ENCODE measurements at places on chromosomes 12 and 14.
A peak's percentile ranks its signal among the peaks of the same experiment; 100 is the strongest.

GRCh38 chr12:70733385-70733784 is 96.2 kb upstream of the PTPRB start:
- DNase-seq = no peak

DNA sequence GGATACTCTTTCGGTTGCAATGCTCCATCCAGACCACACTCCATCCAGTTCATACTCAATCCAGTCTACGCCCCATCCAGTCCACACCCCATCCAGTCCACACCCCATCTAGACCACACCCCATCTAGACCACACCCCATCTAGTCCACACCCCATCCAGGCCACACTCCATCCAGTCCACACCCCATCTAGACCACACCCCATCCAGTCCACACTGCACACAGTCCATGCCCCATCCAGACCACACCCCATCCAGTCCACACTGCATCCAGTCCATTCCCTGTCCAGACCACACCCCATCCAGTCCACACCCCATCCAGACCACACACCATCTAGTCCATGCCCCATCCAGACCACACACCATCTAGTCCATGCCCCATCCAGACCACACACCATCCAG is 116.0 kb upstream of the RTL1 start:
- DNase-seq = no peak

- DNase-seq = peak; percentile 66
These were observed 1.4 kb downstream of the AKT1 start for GRCh38 chr14:104794099-104794498.

DNA sequence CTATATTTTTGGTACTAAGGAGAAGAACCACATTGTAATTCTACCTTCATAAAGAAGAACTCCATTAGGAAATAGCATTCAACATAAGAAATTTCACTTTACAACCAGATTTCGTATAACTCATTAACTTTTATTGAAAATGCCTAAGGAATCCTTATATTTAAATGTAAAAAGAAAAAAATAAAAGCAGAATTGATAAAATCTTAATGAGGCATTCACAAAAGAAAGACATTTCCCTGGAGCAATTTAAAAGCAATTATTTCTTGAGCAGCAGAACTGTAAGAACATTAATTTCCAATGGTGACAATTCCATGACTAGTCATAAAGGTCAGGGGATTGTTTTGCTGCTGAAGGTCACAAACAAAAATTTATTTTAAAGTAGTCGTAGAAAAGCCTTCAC is 1192.8 kb upstream of the TMEM132C start:
- DNase-seq = no peak

DNA sequence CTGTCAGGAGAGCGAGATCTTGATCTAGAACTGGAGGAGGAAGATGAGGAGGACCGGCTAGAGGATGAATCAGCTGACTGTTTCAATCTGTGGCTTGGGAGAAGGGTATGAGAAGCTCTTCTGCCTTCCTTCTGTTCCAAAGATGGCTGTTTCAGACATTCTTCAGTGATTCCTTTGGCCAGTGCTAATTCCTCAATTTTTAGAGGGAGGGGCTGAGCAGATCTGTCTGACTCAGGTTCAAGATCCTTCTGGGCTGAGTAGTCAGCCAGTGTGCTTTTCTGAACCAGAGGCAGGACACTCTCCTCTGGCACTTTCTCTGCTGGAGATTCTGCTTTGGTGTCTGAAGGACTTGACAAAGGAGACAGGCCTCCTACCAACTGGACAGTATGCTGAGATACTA is 15.2 kb downstream of the ACIN1 start:
- no peak for DNase-seq

DNA sequence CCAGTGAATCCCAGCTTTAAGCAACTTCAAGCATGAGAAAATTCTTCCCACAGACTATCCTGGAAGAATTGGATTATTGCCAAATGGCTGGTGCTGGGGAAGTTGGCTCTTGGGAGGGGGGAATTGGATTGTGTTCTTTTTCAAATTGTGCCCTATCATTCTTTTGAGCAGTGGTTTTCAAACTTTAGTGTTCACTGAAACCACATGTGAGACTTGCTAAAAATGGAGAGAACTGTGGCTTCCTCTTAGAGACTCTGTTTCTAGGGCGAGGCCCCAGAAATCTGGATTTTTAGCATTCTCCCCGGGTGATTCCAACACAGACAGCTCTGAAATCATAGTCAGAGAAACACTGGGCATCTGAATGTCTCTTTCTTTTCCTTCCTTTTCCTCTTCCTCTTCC is 14.3 kb upstream of the OTUB2 start:
- DNase-seq = no peak

Measured in GM06990 (cell line).